KBM-7 (cell line): ENCODE measurements at places on chromosomes 13 and 19.

GRCh38 chr19:41298348-41298964 lies 11.5 kb upstream of the CCDC97 start:
- peak; percentile 80 for DNase-seq

GRCh38 chr13:51747438-51748434 lies 56.2 kb downstream of the DHRS12 start:
- no peak for DNase-seq

- DNase-seq: no peak
Observed at GRCh38 chr13:94696171-94696570, 16.2 kb downstream of the SOX21 start.

- no peak for DNase-seq
Observed at GRCh38 chr13:100694722-100695508, 20.3 kb upstream of the TMTC4 start.

DNA sequence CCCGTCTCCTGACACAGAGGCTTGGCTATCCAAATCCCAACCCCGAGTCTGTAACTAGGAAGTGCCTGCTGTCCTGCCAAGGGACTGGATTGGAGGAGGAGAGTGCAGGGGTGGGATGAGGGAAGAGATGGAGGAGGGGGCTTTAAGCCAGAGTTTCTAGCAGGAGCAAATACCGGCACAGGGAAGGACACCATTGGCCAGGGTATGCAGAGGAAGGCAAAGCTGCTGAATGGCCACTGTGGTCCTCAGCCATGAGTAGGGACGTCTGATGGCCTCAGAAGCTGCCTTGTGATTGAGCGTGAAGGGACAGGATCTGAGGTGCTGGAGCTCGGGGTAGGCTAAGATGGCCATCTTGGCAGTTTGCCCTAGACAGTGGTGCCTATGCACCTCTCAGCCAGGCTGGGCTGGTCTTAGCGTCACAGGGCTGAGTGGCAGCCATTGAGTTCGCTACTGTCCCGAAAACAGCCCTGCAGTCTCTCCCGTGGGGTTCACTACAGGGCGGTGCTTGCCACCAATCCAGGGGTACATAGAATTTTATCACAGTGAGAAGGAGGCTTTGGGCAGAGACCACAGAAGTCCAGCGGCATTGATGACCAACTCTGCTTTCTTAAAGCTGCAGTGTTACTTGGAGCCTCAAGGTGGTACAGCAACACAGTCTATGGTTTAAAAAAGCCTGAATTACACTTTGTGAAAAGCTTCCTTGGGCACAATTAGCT lies 61.8 kb downstream of the AKAP11 start:
- peak; percentile 10 for DNase-seq

DNA sequence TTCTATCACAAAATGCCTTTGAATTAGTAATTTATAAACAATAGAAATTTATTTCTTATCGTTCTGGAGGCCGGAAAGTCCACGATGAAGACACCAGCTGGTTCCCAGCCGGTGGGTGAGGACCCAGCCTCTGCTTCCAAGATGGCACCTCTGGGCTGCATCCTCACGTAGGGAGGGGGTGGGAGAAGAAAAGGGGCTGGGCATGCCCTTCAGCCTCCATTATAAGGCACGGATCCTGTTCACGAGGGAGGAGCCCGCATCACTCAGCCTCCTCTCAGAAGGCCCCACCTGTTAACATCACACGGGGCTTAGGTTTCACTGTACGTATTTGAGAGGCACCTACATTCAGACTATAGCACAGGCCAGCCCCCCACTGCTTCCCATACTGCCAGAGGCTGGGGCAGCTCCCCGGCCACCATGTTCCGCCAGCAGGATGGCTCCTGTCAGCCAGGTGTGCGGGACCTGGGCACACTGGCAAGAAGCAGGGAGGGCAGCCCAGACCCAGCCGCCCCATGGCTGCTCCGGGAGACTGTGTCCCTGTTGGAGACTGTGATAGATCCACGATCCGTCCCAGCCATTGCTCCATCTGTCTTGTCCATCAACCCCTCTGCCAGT lies 131.6 kb downstream of the SOX1 start:
- no peak for DNase-seq

- peak; percentile 42 for DNase-seq
Observed at GRCh38 chr19:17602872-17603510, 47.5 kb downstream of the COLGALT1 start.

- DNase-seq: peak; percentile 55
Observed at GRCh38 chr19:8367327-8368001, 3.5 kb downstream of the ANGPTL4 start.

DNA sequence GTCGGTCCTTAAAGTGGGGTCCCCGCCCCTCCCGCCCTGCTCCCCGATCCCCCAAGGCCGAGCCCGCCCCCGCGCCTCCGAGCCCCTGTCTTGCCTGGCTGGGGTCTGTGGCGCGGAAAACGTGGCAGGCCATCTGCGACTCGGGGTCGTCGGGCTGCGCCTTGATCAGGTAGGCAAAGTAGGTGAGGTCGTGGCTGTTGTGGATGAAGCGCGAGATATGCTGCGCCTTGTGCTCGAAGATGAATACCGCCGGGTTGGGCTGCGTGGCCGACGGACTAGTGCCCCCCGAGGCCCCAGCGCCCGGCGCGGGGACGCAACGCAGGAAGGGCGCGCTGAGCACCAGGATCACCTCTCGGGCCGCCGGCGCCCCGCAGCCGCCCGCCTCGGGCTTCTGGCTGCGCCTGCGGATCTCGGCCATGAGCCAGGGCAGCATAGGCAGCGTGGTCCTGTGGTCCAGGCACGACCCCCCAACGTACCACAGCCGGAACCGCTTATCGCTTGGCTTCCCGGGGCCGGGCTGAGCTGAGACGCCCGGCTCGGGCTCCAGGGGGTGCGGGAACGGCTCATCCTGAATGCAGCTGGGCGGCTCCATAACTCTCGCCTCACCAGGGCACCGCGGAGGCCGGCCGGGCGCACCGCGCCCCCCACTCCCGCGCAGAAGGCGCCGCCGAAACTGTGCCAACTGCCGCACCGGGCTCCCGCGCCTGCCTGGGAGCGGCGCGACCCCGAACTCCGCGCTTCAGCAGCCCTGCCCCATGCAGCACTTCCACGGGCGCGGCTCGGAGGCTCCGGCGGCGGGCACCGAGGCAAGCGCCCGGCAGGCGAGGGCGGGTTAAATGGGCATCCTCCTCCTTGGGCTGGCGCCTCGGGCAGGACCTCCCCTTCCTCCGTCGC lies 546 bp downstream of the TBC1D4 start:
- peak; percentile 62 for DNase-seq
